NCI-H1694 (cell line): ENCODE measurements at places on chromosomes 7 and 10.

- no peak for DNase-seq
These were observed 316.8 kb upstream of the NFE2L3 start for GRCh38 chr7:25835197-25835596.

DNA sequence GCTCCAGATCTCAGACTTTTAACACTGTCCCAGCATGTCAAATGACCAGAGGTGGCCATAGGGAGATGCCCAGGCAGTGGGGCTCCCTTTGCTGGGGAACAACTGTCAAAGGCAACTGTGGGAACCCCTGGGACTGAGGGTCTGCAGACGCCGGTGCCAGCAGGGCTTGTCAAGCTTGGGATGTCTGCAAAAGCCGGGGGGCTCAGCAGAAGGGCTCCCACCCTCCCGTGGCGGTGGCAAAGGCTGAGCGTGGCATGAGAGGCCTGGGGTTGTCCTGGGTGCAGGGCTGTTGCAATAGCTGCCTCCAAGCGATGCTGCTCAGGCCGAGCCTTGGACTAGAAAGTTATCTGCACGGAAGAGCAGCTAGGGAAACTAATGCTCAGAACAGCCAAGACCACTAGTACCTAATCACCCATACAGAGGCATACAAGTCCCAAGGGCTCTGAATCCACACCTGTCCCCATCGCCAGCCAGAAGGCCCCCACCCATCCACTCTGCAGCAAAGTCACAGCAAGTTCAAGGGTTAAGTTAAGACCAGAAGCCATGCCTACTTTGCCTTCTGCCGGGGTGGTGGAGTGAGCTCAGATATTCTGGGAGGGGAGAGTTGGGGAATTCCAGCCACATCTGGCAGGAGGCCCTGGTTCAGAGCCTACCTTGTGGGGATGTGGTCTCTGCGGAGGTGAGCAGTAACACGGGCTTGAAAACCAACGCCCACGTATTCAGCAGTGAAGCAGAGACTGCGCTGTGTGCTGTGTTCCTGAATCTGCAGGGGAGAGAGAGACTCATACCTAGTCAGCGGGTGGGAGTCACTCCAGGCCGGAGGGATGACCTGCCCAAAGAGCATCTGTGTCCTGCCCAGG, 4.6 kb downstream of the SH2B2 start:
- no peak for DNase-seq

DNA sequence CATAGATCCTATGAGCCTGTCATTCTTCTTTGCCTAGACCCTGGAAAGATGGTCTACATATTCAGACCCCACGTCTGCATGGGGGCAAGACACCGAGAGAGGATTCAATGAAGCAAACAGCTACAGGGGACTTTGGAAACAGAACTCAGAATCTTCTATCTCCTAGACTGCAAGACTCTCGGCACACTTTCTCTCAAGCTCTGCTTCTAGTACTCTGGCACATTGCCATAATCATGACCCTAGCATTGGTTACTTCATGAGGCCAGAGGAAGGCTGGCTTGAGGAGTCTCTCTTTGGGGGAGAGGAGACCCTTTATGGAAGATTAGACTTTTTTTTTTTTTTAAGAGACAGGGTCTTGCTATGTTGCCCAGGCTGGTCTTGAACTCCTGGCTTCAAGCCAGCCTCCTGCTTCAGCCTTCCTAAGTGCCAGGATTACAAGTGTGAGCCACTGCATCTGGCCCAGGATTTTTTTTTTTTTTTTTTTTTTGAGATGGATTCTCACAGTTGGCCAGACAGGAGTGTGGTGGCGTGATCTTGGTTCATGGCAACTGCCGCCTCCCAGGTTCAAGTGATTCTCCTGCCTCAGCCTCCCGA, 20.7 kb downstream of the CCDC3 start:
- DNase-seq = no peak

DNA sequence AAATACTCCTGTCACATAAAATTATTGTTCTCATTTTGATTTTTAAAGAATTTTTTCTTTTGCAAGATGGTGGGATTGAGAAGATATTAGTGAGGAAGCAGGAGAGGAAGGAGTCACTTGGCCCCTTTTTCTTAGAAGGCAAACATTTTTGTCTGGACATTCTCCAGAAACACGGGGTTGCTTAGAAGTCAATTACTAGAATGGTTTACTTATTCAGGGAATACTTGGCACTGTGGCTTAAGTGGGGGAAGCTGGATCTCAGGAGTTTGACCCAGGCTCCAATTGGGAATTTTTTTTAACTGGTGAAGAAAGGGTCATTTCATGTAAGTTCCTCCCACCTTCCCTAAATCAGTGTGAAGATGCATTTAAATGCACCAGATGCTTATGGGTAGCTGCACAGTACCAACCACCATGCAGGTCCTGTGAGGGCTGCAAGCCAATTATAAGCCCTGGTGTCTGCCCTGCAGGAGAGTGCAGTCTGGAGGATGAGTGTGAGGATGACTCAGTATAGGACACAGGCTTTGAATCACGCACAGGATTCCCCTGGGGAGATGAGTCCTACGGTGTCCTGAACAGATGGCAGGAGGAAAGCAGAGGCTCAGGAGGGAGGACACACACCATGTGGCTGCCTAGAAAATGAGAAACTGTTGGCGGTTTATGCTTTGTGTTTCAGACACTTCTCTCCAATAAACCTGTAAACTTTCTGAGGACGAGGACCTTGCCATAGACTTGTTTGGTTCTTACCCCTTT, 299.1 kb downstream of the PLXNA4 start:
- DNase-seq = peak; percentile 78

- no peak for DNase-seq
These were observed 114.1 kb downstream of the SLC16A9 start for GRCh38 chr10:59595593-59595992.

GRCh38 chr7:100791881-100792666, 35.2 kb downstream of the EPHB4 start:
- no peak for DNase-seq

- no peak for DNase-seq
These were observed 29.9 kb downstream of the ERLIN1 start for GRCh38 chr10:100155936-100156335.

DNA sequence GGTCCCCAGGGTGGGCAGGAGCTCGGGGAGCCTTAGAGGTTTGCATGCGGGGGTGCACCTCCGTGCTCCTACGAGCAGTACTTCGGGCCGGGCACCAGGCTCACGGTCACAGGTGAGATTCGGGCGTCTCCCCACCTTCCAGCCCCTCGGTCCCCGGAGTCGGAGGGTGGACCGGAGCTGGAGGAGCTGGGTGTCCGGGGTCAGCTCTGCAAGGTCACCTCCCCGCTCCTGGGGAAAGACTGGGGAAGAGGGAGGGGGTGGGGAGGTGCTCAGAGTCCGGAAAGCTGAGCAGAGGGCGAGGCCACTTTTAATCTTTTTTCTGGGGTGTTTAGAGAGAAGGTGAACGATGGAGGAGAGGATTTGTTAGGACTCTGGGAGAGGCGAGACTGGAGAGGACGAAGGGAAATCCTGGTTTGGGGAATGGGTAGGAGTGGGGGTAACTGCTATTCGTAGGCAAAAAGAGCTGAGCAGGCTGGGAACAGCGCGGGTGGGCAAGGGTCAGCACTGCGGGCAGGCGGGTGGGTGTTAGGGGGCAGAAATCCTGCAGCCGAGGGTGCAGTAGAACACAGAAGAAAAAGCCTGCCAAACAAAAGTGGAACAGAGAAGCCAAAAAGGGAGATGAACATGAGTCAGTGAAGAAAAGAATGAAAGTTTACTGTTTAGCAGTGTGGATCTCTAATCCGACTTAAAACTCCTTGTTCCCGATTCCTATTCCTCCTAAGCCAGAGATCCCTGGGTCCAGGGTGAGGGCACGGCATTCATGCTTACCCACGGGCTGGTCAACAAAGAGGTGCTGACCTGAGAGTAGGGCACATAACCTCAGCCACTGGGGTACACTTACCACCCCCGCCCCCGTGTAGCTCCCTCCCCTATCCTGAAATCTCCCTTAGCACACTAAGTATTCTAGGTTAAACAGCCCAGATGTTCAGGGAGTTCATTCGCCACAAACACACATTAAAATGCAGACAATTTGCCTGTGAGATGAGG, 26.9 kb downstream of the PRSS2 start:
- DNase-seq = no peak

GRCh38 chr7:46145412-46145811, 224.3 kb upstream of the IGFBP3 start:
- DNase-seq = no peak

DNA sequence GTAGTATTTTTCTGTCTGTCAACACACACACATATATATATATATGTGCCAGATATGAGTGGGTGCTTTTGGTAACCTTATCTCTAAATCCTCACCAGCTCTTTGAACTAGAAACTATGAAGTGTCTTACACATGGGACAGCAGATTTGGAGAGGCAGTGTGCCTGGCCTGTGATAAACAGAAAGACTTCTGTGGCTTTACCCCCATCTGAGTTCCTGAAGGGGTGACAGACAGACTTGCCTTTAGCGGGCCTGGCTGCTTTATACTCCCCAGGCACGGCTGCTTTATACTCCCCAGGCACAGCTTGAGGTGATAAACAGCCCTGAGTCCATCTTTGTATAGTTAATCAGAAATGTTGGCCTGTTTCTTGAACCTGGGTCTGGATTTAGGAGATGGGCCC, 5.6 kb downstream of the BAG3 start:
- no peak for DNase-seq

DNA sequence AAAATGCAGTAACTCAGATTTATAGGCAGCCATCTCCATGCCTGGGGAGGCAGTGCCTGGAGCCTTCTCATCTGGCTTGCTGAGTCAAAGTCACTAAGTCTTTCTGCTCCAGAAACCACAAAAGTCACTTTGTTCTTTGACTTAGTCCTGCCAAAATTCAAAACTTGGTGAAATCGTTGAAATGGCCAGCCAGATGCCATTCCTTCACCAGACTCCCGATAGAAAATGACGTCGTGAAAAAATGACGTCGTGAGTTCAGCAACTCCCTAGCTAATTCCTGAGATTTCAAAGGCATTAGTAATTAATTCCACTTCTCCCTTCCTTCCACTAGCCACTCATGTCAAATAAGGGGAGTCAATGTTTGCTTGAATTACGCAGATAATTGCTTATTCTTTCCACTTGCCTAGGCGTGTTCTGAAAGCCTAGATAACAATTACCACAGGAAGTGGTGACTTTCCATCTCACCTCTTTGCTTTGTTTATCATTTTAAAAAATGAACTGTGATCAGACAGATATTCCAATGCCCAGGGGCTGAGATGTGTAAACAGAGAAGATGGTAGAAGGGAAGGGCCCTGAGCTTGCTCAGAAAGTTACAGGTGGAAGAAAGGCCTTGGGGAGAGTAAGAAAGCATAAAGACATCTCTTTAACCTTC, 48.5 kb upstream of the OSBPL3 start:
- no peak for DNase-seq

GRCh38 chr10:113176652-113177155, 226.7 kb downstream of the TCF7L2 start:
- no peak for DNase-seq

DNA sequence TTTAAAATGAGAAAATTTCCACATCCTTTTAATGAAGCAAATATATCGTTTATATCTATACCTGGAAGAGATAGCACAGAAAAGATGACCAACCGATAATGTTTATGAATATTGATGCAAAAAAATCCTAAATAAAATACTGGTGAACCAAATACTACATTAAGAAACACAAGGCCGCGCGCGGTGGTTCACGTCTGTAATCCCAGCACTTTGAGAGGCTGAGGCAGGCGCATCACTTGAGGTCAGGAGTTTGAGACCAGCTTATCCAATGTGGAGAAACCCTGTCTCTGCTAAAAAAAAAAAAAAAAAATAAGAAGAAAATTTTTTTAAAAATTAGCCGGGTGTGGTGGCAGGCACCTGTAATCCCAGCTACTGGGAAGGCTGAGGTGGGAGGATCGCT, 25.8 kb downstream of the SHH start:
- no peak for DNase-seq

- no peak for DNase-seq
These were observed 75.1 kb downstream of the NOD1 start for GRCh38 chr7:30403477-30403876.

DNA sequence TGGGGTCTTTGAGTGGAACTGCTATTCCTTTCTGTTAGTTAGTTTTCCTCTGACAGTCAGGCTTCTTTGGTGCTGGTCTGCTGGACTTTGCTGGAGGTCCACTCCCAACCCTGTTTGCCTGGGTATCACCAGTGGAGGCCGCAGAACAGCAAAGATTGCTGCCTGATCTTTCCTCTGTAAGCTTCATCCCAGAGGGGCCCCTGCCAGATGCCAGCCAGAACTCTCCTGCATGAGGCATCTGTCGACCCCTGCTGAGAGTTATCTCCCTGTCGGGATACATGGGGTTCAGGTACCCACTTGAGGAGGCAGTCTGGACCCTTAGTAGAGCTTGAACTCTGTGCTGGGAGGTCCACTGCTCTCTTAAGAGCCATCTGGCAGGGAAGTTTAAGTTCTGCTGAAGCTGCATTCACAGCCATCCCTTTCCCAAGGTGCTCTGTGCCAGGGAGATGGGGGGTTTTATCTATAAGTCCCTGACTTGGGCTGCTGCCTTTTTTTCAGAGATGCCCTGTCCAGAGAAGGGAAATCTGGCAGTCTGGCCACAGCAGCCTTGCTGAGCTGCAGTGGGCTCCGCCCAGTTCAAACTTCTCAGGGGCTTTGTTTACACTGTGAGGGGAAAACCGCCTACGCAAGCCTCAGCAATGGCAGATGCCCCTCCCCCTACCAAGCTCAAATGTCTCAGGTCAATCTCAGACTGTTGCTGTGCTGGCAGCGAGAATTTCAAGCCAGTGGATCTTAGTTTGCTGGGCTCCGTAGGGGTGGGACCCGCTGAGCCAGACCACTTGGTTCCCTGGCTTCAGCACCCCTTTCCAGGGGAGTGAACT, 89.7 kb upstream of the CDK6 start:
- no peak for DNase-seq

- no peak for DNase-seq
These were observed 15.5 kb upstream of the WNT16 start for GRCh38 chr7:121313220-121313792.

- DNase-seq = no peak
These were observed 8.9 kb upstream of the VSTM4 start for GRCh38 chr10:49123981-49124950.

GRCh38 chr7:77352665-77353406, 63.3 kb downstream of the GSAP start:
- no peak for DNase-seq

DNA sequence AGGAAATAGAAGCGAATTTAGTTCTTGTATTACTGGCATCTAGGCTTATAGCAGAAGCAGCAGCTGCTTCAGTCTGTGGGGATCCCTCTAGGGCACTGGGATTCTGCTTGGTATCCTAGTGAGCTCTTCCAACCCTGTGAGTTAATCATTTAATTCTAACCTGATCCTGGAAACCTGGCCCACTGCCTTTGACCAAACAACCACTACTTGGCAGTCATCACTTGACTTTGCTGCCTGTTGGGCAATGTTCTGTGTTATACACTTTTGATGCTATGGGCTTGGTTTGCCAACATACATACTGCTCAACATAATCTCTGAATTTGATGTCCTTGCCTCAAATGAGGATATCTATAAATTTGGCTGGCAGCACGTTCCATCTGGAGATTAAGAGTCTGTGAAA, 813.4 kb downstream of the ANKRD7 start:
- DNase-seq = no peak

GRCh38 chr7:18086165-18087025, 58.7 kb upstream of the PRPS1L1 start:
- no peak for DNase-seq

- DNase-seq = no peak
These were observed 24.6 kb downstream of the AGK start for GRCh38 chr7:141575654-141576448.
